Karpas-422 (cell line): ENCODE measurements at places on chromosomes 12 and 14.
A peak's percentile ranks its signal among the peaks of the same experiment; 100 is the strongest.

- no peak for DNase-seq
Observed at GRCh38 chr12:109621901-109622364, 48.3 kb downstream of the MVK start.

GRCh38 chr14:93953739-93954515, 22.4 kb downstream of the ASB2 start:
- no peak for DNase-seq

GRCh38 chr12:93029091-93029490, 100.0 kb upstream of the EEA1 start:
- no peak for DNase-seq

GRCh38 chr12:88921434-88921833, 341.2 kb upstream of the KITLG start:
- no peak for DNase-seq

GRCh38 chr14:51811706-51812105, 48.7 kb upstream of the GNG2 start:
- no peak for DNase-seq

- DNase-seq = peak; percentile 88
Observed at GRCh38 chr14:59301354-59301753, 112.9 kb downstream of the DAAM1 start.

GRCh38 chr12:47986291-47986660, 18.0 kb downstream of the COL2A1 start:
- DNase-seq = no peak

GRCh38 chr14:20723488-20723887, 22.2 kb upstream of the EDDM3A start:
- no peak for DNase-seq

DNA sequence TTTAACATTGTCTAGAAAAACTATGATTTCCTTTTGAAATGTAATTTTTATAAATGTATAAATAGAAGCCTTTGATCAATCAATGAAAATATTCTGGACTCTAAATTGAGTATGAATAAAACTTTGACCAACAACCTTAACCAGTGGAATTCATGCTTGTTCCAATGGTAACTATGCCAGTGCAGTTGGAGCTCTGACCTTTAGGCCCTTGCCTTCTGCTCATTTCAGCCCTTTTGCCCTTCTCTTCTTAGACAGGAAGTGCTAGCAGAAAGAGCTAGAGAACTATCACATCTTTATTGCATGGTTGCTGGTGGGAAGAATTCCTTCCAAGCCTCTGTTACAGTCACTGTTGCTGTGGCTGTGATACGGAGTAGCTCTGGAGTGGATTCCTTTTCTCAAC, 39.7 kb downstream of the TTC8 start:
- DNase-seq = no peak

GRCh38 chr12:1204581-1205121, 213.6 kb downstream of the ERC1 start:
- peak; percentile 83 for DNase-seq

DNA sequence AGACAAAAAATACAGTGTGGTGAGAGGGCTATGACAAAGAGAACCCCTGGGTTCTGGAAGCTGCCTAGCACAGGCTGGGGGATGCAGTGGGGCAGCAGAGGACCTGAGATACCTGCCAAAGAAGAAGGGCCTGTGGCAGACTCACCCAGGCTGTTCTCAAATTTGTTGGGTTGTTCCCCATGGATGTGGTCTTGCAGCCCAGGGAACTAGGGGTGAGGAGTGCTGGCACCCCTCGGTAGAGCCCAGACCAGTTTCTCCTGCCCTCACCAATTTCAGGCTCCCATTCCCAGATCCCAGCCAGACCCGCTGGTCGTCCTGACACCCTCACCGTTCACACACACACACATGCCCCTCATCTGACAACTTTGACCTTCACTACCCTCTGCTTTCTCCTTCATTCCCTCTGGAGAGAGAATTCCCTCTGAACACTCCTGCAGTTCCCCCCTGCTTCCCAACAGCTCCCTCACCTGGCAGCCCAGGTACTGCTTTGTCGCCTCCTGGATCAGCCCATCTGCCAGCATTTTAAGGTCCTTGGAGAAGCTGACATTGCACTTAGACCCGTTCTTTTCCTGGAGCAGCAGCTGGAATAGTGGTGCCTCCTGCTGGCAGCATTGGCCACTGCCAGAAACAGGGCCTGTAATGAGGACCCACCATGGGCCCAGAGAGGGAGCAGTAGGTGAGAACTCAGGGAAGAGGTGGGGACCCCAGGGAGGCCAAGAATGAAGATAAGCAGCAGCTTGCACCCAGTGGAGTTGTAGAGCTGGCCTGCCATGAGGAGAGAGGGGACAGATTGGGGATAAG, 5.9 kb upstream of the GDF11 start:
- DNase-seq = peak; percentile 86

GRCh38 chr12:115413626-115414025, 729.7 kb upstream of the TBX3 start:
- no peak for DNase-seq

DNA sequence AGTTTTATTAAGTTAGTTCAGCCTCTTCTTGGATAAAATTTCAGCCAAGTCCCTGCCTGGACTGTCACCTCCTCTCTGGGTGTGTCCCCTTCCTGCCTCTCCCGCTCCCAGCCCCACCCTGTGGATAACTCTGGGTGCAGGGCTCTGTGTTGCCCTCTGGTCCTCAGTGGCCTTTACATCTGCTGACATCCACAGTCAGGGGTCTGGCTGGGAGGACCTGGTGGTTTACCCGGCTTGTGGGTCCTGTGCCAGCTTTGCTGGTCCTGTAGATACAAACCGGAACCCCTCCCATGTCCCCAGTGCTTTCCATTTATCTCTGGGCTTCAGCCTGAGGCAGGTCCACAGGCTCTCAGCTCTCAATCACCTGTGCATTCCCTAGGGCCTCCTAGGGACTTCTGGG, 28.9 kb upstream of the PLEKHG3 start:
- DNase-seq = no peak

- peak; percentile 98 for DNase-seq
Observed at GRCh38 chr12:124921200-124922031, 7.0 kb upstream of the UBC start.

DNA sequence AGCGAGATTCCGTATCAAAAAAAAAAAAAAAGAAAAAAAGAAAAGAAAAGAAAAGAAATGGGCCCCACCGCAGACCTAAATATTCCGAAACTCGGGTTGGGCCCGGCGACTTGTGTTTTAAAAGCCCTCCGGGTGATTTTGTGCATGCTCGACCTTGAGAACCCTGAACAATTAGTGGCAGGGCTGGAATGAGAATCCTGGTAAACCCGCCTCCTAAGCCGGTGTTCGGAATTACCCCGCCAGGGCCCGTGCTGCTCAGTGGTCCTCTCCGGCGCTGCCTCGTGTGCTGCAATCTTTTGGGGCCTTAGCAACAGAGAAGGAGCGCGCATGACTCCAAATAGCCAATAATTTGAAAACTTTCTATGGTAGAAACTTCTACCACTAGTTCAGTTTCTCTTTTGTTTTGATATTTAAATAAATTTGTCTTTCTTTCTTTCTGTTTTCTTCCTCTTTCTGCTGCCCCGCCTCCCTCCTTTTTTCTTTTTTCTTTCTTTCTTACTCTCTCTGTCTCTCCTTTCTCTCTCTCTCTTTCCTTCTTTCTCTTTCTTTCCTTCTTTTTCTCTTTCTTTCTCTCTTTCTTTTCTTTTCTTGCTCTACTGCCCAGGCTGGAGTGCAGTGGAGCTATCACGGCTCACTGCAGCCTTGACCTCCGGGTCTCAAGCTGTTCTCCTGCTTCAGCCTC, 1.5 kb upstream of the GALNT6 start:
- DNase-seq = no peak

GRCh38 chr14:87397499-87397898, 595.5 kb downstream of the GALC start:
- peak; percentile 74 for DNase-seq

DNA sequence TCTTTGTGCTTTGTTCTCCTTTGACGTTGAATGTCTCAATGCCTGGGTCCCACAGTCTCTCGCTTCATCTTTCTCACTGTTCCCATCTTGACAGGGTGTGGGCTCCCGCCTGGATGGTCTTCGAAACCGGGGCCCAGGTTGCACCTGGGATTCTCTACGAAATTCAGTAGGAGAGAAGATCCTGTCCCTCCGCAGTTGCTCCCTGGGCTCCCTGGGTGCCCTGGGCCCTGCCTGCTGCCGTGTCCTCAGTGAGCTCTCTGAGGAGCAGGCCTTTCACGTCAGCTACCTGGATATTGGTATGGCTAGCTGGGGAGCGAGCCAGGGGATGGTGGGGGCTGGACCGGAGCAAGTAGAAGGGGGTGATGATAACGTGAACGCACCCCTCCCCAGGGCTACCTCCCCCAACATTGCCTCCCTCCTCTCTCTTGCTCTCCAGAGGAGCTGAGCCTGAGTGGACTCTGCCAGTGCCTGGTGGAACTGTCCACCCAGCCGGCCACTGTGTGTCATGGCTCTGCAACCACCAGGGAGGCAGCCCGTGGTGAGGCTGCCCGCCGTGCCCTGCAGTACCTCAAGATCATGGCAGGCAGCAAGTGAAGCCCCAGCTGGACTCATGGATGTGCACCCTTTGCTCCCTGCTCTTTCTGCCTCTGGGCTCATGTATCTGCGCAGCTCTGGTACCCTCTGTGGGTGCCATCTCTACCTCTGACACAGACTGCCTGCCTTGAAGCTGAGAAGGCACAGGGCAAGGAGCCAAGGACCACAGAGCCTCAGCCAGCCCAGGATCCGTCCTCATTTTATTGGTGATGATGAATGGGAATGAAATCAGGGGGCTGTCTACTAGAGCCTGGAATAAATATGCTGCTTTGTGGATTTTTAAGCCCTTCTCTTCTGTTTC, 1.5 kb downstream of the NPFF start:
- DNase-seq = no peak

DNA sequence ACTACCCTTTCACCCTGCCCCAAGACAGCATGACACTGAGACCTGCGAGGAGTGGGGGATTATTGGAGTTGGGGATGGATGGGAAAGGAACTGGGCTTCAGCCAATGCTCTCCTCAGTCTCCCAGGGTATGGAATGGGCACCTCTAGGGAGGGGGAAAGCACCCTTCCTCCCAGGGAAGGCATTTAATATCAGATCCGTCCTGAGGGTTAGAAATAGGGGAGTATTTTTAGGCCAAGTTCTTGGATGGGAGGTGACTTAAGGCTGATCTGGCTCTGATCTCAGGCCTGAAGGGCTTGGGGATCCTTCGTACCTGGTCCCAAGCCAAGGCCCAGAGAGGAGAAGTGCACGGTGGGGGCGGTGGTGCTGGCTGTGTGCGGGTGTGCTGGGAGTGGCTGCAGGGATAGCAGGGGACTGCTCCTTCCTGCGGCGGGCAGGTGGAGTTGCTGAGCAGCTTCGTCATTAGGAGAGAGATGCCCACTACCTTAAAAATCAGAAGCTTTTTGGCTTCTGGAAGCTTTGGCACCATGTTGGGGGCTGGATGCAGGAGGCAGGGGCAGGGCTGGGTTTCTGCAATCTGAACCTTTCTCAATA, 7.0 kb upstream of the CEBPE start:
- no peak for DNase-seq

DNA sequence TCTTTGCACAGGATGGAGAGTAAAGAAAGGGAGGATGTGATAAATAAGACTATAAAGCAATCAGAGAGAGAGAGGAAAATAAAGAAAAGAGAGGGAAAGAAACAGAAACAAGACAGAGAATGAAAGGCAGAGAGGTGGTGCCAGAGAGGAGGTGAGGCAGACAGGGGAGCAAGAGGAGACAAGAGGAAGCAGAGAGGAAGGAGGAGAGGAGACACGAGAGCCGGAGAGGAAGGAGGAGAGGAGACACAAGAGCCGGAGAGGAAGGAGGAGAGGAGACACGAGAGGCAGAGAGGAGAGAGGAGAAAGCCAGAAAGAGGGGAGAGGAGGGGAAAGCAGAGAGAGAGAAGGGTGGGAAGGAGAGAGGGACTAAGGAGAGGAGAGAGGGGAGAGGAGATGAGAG, 125.2 kb downstream of the PAPOLA start:
- no peak for DNase-seq

- DNase-seq = peak; percentile 52
Observed at GRCh38 chr12:119328111-119328510, 6.4 kb upstream of the CCDC60 start.

GRCh38 chr14:64698903-64699302, 5.3 kb upstream of the PLEKHG3 start:
- DNase-seq = no peak

GRCh38 chr14:68960123-68960522, 19.0 kb downstream of the ACTN1 start:
- DNase-seq = no peak

GRCh38 chr14:65502676-65503124, 90.2 kb downstream of the FUT8 start:
- no peak for DNase-seq
